Activated CD4-positive, CD25-positive, alpha-beta regulatory T cell treated with anti-CD3 and anti-CD28 coated beads, Interleukin-2, amount 50 U/mL, for 24 hours (primary cell): ENCODE measurements at places on chromosomes 4 and X.

- ATAC-seq: no peak
Observed at GRCh38 chr4:158371158-158371557, 150.5 kb upstream of the RXFP1 start.

- no peak for ATAC-seq
Observed at GRCh38 chr4:90648791-90649190, 521.6 kb downstream of the CCSER1 start.

DNA sequence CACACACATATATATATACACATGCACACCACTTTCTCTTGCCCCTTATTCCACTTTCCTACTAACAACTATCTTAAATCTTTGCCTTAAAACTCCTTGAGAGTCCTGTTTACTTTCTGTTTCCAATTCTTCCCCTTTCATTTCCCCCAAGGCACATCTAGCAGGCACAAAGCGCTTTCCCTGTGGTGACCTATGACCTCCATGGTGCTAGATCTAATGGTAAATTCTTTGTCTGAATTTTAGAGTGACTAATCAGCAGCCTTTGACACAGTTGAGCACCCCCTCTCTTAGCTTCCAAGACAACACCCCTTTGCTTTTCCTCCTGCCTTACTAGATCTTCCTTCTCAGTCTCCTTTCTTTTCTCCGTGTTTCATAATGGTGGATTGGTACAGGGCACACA is 236.4 kb upstream of the TTC29 start:
- ATAC-seq: no peak

GRCh38 chr4:29553846-29554245 is 1166.3 kb upstream of the PCDH7 start:
- no peak for ATAC-seq

DNA sequence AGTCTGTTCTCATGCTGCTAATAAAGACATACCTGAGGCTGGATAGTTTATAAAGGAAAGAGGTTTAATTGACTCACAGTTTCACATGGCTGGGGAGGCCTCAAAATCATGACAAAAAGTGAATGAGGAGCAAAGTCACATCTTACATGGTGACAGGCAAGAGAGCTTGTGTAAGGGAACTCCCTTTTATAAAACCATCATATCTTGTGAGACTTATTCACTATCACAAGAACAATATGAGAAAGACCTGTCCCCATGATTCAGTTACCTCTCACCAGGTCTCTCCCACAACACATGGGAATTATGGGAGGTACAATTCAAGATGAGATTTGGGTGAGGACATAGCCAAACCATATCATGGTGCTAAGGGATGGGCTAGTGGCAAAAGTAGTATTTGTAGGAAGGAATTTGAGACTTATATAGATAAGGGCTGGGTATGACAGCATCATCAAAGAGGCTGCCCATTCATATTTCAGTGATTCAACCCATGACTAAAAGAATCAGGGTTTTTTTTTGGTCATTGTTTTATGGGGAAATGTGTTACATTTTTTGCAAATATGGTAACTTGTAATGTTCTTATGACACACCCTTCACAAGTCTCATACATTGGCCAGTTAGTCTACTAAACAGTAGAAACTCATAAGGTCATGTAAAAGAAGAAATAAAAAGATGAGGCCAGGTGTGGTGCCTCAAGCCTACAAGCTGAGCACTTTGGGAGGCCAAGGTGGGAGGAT is 34.7 kb downstream of the NUP62CL start:
- no peak for ATAC-seq

- no peak for ATAC-seq
Observed at GRCh38 chr4:77229433-77229832, 72.4 kb downstream of the CCNG2 start.

- ATAC-seq: no peak
Observed at GRCh38 chr4:85929961-85930665, 429.7 kb downstream of the MAPK10 start.

GRCh38 chrX:153828308-153828707 is 2.0 kb downstream of the PDZD4 start:
- no peak for ATAC-seq

DNA sequence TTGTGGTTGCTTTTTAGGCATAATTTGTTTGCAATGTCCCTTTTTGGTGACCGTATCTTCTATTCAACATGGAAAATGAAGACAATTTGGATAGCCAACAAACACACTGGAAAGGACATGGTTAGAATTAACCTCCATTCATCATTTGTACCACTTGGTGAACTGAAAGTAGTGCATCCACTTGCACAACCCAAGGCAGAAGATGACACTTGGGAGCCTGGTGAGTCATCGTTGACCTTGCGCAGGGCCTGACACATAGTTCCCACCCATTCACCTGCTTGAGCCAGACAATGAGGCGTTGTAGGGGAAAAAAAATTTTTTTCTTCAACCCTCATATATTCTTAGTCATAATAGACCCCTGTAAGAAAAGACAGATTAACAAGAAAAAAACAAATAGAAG is 32.4 kb downstream of the EGF start:
- peak; percentile 48 for ATAC-seq

DNA sequence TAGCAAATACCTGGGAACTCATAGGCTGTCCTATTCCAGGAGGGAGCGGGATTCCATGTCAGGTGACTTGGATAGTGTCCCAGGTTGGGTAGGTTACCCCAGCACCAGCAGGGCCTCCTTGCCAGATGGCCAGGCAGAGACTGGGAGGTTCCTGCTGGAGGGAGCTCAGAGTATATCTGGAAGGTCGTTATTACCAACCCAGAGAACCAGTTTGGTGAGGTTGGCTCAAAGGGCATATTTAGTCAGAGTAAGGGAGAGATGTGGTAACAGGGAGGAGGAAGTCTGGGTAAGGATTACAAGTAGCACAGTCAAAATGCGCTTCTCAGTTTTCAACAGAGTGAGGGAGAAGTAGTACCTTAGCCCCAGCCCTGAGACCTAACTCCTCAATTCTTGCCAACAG is 53.3 kb upstream of the LNX1 start:
- ATAC-seq: no peak

GRCh38 chr4:73197220-73197619 is 61.4 kb downstream of the ANKRD17 start:
- ATAC-seq: no peak

DNA sequence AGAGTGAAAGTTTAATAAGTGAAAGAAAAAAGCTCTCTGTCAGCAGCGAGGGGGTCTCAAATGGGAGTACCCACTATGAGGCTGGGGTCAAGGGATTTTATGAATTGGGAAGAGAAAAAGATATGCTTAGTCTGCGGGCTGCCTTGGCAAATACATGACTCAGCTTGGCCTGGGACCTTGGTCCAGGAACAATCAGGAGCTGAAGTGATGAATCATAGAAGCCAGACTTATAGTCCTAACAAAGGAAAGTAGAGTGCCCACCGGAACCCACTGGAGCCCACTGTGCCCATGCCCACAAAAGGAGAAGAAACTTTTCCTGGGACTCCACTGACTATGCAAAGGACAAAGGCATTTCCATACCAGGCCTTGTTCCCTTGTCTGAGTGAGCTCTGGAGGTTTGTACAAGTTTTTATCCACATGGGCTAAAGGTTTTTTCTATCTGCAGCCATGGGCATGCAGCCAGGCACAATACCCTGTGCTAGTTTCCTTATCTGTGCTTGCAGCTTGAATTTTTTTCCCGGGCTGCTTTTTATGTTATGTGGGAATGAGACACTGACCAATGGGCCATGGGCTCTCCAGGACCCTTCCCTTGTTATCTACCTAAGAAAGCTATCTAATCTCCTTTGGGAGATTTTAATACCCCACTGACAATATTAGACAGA is 201.7 kb downstream of the FAM133A start:
- ATAC-seq: no peak

DNA sequence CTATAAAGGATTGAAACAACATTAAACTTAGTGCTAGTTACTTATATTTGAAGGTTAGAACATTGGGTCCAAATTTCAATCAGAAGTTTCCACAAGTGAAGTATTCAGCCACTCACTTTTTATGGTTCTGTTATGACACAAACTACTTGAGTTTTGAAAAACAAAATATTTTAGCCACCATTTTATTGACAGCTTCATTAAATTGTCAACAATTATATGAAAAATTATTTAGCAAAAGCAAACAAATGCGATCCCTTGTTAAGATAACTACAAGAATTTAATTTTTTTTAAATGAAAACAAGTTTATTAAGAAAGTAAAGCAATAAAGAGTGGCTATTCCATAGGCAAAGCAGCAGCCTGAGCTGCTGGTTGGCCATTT is 3.1 kb downstream of the CXCL2 start:
- ATAC-seq: no peak

GRCh38 chr4:174930895-174931294 is 12.7 kb downstream of the ADAM29 start:
- ATAC-seq: no peak

DNA sequence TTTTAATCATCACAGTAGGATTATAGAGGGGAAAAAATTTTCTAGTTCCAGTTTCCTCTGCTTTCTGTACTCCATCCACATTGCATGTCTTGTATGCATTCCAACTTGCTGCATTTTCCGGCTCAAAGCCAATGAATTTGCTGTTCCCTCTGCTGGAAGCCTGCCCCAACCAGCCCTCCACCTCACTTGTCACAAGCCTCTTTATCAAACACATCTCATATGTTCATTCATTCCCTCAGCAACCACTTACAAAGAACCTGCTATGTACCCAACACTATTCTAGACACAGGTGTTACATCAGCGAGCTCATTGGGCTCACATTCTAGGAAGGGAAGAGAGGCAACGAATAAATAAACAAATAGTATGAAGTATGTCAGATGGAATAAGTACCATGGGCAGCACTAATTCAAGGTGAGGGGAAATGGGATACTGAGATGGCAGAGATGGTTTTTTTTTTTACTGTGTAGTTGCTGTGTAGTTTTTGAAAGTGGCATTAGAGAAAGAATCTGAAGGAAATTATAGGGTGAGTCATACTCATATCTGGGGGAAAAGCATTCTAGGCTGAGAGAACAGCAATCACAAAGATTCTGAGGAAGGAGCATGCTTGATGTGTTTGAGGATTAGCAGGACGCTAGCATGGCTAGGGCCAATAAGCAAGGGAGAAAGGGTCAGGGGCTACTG is 332.5 kb downstream of the PDGFC start:
- no peak for ATAC-seq

DNA sequence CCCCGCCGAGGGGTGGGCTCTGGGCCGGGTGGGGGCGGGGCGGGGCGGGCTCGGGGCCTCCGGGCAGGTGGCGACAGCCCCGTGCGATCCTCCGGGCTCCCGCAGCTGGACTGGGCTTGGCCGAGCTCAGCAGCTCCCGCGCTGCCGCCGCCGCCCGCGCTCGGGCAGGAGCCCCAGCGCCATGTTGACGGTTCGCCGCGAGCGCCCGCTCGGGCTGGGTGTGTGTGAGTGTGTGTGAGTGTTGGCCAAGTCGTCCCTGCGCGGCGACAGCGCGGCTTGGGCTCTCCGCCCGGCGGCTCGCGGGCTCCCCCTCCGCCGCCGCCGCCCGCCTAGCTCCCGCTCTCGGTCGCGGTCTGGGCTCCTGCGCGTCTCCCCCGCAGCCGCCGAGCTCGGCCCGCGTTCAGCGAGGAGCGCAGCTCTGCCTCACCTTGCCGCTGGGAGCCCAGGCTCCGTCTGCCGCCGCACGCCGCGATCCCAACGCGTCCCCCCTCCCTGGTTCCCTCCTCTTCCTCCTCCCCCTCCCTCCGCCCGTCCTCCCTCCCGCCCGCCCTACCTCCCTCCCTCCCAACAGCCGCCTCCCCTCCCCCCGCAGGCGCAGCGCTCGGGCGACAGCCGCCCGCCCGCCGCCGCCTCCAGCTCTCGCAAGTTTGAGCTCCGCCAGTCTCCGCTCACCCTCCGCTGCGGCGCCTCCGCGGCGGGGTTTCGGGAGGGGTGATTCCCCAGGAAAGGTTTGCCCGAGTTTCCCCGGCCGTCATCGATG is at the start of gene BCOR:
Gene BCOR (minus strand): TSS at position 455 of the 760 bp plus-strand sequence. CDS start 20,029 bp downstream, outside the sequence.
- ATAC-seq: peak; percentile 29

DNA sequence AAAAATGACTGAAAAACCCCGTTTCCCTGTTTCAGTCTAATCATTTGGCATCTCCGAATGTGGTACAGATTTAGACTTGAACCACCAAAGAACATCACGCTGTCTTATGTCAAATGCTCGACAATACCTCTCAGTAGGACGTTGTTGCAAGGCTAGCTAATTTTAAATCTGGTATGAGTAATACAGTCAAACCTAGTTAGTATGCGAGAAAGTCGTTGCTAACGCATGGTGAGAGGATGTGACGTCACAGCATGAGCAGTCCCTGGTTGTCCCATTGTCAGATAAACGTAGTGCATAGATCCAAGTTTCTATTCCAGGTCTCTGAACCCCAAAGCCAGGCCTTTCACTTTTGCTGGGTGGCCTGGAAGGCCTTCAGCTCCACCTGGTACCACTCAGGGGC is 44.7 kb downstream of the SETD7 start:
- ATAC-seq: peak; percentile 60

GRCh38 chrX:50475208-50475607 is 4.6 kb upstream of the DGKK start:
- ATAC-seq: no peak

DNA sequence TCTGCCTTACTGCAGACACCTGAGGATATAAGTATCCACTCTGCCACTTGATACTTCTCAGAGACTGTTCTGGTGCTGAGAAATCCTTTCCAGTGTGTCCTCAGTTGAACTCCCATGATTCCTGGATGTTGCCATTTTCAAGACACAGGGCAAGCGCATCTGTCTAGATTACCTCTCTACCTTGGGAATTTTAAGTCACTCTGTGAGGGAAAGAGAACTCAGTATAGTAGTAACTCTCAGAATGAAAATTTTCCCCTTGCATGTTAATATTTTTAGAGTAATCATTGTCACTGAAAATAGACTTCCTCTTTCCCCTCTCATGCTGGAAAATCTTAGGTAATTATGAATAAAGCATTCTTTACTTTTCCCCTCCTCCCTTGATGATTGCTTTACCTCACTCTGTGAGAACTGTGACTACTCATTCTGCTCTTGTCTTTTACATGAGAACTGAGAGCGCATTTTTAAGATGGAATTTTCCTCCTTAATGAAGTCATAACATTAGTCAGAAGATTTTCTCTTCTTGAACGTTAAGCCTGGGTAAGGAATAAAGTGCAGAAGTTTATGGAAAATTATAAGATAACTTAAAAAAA is 45.0 kb downstream of the TET2 start:
- peak; percentile 81 for ATAC-seq

DNA sequence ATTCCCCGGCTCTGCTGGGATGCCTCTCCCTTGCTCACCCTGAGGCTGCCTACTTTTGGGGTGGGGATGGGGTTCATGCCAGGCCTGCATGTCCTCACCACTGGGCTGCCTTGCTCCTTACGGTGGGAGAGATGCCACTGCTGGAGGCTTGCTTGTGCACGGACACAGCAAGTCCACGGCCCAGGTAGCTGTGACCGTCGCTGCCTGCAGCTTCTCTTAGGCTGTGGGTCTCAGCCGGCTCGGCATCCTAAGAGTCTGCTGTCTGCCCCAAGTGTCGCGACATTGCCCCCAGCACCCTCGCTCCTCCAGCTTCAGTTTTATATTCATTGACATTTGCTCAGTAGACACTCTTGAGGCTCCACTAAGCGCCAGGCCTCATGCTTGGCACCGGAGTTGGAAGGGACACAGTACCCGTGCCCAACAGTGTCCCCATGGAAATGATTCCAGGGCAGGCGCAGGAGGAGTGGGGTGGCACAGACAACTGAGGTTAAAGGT is 58.3 kb downstream of the TBC1D14 start:
- ATAC-seq: no peak

- ATAC-seq: no peak
Observed at GRCh38 chrX:130566028-130566683, 164.4 kb downstream of the RBMX2 start.
